ENCODE measurements at places on chromosomes 7 and 10.

DNA sequence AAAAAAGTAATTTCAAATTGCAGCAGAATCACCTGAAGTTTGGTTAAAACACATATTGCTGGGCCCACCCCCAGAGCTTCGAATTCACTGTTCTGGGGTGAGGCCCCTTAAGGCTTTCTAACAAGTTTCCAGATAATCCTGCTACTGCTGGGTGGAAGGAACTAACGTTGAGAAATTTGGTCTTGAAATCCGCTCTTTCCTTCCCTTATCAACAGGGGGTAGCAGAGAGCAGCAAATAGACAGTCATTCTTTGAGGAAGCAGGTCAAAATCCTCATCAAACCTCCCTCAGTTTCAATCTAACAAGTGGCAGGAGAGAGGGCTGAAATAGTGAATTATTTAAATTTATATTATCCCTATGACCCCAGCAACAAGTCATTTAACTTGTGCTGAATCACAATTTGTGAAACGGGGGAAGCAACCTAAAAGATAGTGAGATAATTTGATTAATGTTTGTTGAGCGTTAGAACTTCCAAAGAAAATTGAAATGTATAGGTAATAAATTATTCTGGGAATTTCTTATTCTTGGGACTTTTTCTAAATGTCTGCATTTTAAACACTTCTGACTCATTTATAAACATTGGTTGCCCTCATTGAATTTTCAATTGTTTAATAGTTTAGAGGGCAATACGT is 21.7 kb upstream of the MALSU1 start:
- DNase-seq, result no peak

GRCh38 chr10:98394851-98395440 is 20.0 kb downstream of the PYROXD2 start:
- no peak for DNase-seq

- DNase-seq, result no peak
These were observed 4.6 kb upstream of the TBRG4 start for GRCh38 chr7:45116048-45116447.

- no peak for DNase-seq
These were observed 20.0 kb downstream of the IMPDH1 start for GRCh38 chr7:128389618-128390329.

GRCh38 chr10:29895456-29895855 is 163.9 kb downstream of the JCAD start:
- no peak for DNase-seq

- DNase-seq, result no peak
These were observed 39.9 kb upstream of the INSYN2A start for GRCh38 chr10:127236266-127236665.

DNA sequence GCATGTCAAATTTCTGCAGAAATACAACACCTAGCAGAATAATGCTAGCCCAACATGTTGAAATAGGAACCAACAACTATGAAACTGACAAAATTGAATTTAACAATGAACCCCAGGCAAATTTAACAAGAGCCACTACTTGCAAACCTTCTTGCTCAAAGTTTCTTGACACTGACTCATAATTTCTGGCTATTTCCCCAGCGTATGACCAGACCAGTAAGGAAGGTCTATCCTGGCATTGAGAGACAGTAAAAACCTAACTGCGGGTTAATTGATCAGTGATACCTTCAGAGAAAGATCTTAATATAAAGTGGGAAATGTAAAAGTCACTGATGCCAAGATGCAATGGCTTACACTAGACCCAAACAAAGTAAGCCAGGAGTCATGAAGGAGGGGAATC is 510.1 kb downstream of the ARL4A start:
- DNase-seq, result no peak

- DNase-seq, result no peak
These were observed 40.9 kb downstream of the FAM204A start for GRCh38 chr10:118301211-118301610.

GRCh38 chr7:3338161-3338560 is 37.1 kb downstream of the SDK1 start:
- DNase-seq, result no peak

DNA sequence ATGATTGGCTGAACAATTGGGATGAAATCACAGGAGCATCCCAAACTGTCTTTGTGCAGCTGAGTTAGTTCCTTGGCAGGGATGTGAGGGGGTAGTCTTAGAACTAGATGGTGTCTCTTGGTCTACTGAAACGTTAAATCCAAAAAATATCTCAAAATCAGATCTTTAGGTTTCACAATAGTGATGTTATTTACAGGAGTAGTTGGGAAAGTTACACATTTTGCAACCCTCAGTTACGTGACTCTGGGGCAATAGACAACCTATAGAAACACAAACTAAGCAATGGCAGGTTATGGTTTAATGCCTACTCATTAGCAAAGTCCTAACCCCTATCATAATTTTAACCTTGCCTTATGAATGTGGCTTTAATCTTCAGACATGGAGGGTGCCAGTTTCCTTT is 24.0 kb downstream of the PKD1L1 start:
- no peak for DNase-seq

GRCh38 chr7:97167749-97168148 is 50.3 kb downstream of the SDHAF3 start:
- DNase-seq, result no peak

DNA sequence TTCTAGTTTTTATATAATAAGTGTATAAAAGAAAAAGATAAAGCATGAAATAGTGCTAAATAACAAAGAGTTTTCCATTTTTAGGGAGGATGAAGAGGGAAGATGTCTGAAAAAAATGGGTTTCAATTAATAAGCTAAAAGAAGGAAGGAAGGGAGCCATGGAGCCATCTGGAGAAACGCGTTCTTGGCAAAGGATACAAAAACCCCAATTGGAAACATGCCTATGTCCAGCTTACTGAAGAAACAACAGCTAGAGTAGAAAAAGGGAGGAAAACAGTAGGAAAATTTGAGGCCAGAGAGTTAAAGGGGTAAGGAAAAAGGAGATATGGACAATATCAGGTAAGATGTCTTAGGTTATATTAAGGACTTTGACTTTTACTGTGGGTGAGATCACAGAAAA is 416.2 kb upstream of the GHITM start:
- DNase-seq, result no peak
